ENCODE measurements at places on chromosomes 11 and 22.

DNA sequence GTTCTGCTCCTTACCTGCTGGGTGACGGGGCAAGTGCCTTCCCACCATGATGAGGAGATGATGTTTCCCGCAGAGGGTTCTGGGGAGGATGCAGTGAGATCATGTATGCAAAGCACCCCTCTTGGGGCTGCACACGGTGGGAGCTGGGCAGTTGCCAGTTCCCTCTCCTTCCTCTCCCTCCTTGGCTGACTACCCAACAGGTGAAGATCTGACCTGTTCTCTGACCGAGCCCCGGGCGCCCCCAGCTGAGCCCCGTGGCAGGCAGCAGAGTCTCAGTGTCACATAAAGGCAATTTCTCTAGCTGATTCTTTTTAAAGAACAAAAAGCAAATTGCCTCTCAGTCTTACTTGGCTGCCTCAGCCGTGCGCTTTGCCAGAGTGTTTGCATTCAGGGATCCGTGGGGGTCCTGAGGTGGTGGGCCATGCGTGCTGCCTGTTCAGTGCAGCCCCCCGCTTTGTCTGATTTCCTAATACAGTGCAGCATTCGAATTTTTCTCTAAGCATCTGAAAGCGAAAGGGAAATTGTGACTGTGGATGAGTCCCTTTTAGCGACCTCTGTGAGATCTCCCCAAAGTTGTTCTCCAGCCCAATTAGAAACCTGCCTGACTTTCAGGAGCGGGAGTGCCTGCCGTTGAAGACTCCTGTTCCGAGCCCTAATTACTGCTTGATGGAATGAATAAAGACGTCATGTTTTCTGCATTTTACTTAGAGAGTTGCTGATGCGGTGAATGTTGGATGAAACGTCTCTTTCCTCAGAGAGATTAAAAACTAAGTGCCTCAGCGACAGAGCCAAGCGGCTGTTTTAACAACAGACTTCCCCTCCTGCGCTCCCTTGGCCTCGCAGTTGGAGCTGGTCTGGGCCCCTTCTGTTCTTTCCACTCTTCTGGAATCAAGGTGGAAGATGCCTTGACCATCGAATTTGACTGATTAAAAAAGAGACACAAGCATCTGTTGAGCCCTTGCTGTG is 86.0 kb downstream of the GRIK4 start:
- DNase-seq: no peak

GRCh38 chr11:36061471-36061870 is 117.6 kb downstream of the LDLRAD3 start:
- DNase-seq: no peak

GRCh38 chr22:39868741-39869140 is 24.8 kb downstream of the ENTHD1 start:
- DNase-seq: no peak

GRCh38 chr11:111684251-111684650 is 81.9 kb downstream of the PPP2R1B start:
- DNase-seq: no peak

DNA sequence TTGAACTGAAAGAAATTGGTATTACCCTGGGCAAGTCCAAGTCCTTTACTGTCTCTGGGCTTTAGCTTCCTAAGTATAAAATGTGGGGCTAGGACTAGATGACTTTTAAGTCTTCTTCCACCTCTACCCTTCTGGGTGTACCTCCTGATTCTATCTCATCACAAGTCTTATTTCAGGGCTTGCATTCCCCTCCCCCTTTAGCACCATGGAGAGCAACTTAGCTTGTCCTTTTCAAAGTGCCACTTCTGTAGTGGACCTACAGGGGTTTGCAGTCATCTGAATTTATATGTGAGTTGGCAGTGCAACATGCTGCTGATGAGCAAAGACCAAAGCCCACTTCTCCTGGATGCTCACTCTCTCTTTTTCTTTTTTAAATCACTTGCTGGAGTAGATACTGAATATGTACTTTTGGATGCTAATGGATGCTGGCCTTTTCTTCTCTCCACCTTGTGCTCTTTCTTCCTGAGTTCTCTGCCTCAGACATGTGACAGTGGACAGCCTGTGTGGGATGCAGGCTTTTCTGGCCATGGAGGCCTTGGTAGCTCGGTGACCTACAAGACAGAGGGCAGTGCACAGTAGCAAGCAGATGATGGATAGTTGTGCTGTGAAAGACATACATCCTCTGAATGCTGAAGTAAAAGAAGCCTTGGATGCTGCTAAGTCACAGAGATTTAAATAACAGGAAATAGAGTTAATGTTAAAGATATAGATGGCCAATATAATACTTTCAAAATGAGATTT is 185.0 kb downstream of the NELL1 start:
- no peak for DNase-seq

- peak; percentile 10 for DNase-seq
Observed at GRCh38 chr22:47408409-47408808, 646.0 kb downstream of the TBC1D22A start.

GRCh38 chr22:29055192-29055830 is 6.3 kb downstream of the C22orf31 start:
- no peak for DNase-seq

DNA sequence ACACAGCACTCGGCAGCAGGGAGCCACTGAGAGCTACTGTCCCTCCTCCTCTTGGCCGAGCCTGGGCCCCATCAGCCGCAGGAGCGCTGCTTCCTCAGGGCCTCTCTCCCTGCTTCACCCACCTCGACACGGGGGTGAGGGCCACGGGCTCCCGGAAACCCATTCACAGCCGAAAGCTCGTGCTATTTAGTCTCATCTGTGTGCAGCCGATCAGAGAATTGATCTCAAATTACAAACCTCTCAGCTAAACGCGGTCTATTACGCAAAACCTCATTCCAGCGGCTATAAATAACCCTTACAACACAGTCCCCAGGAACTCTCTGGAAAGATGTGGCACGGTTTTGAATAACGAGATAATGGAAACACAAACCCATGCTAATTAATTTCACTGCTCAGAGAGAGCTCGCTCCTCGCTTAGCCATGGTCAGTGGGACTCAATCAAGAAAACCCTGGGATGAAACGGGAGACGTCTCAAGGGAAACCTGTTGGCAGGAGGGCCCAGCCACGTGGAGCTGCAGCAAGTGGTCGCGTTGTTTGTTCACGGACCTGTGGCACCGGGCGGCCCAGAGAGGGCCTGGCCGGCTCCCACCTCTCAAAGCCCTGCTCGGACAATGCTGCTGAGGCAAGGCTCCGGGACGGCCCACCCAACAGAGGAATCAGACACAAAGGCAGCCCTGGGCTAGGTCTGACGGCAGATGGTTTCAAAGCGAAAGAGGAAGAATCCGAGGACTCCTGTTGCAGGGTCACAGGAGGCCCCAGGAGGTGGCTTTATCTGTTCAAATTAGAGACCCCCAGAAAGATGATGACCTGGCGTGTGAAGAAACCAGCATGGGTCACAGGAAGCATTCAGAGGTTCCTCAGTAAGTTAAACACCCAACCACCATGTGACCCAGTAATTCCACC is 210.5 kb downstream of the CTTN start:
- no peak for DNase-seq

DNA sequence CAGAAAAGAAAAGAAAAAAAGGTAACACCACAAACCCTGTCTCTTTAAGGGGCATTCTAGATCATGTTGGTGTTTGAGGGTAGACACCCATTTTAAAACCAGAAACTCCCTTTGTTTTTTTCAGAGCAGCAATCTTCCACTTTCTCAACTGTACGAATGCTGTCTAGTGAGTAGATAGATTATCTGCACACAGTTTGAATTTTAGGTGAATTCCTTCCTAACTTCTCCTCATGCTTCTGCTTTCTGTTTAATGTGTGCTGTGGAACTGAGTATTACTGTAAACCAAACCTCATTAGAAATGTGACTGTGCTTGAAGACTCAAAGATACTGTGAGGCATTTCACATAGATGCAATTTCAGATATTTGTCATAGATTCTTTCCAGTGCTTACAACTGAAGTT is 102.4 kb downstream of the PRMT3 start:
- DNase-seq: no peak

DNA sequence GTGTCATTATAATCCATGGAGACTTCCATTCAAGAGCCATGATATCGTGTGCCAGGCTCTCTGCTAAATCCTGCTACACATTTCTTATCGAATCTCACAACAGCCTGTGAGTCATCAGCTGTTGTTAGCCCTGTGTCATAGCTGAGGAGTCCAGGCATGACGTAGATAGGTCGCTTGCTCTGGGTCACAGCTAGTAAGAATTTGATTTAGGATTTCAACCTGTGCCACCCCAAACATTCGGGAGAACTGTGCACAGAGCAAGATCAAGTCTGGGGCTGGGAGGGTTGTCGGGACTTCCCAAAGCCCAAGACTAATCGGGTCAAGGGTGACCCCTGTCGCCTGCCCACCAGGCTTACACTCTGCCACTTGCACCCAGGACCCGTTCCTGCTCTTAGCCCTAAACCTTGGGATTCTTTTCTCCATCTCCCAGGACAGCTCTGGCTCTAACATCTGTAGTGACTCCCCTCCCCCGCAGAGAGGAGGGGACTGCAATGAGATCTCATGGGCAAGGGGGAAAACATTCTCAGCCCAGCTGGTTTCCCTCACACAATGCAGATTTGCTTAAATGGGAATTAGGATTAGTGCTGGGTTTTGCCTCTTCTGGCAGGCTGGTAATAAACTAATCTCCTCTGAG is 34.3 kb downstream of the TSPAN18 start:
- peak; percentile 70 for DNase-seq

- DNase-seq: peak; percentile 24
Observed at GRCh38 chr11:47879259-47880158, 31.4 kb upstream of the NUP160 start.

- DNase-seq: no peak
Observed at GRCh38 chr11:32426819-32427615, 8.3 kb downstream of the WT1 start.

GRCh38 chr11:4039011-4039410 is 55.6 kb upstream of the RRM1 start:
- no peak for DNase-seq

DNA sequence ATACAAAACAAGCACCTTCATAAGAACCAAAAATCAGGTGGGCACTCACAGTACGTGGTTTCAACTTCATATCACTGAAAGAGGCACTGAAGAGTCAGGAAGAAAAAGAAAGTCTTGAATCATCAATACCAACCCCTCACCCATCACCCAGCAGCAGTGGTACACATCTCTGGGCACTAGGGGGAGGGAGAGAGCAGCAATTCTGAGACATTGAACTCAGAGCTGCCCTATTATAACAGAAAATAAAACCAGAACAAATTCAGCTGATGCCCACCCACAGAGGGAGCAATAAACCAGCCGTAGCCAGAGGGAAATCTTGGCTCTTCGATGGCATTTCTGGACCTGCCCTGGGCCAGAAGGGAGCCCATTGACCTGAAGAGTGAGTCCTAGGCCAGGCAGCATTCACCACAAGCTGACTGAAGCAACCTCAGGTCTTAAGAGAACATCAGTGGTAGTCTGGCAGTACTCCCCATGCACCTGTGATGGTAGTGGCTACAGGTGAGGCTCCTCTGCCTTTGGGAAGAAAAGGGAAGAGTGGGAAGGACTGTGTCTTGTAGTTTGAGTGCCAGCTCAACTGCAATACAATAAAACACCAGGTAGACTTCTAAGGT is 42.2 kb upstream of the FAM181B start:
- DNase-seq: peak; percentile 60

DNA sequence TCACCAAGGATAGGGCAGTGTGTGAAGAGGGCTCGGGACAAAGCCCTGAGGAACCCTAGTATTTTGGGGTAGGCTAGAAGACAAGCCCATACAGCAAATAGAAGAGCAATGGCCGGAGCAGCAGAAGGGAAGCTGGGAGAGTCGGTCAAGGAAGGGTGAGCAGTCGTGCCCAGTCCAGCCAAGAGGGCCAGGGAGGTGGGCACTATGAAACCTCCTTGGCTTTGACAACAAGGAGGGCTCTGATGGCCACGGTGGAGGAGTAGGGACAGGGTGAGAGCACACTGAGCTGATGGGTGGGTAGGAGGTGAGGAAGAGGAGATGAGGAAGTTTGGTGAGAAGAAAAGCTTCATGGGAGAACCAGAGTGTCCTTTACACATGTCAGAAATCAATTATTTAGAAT is 2.2 kb upstream of the YWHAH start:
- no peak for DNase-seq

DNA sequence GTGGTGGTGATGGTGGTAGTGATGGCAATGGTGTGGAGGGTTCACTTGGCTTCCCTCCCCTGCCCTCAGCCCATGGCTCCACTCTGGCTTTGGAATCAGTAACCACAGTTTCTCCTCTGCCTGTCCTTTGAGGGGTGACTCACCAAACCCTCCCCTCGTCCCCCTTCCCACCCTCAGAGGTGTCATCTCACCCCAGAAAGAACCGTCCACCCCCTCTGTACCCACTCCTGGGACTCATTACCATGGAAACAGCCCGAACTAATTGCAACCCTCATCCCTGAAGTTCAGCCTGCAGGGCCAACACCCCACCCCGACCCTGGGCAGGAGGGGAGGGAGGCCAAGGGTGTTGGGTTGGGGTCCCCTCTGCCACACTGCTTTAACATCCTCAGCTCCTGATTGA is 26.6 kb downstream of the PHLDB1 start:
- DNase-seq: no peak
